Dermis microvascular lymphatic vessel endothelial cell (primary cell): ENCODE measurements at places on chromosomes 7 and 10. TPM values are rescaled to one million over a fixed set of nuclear protein-coding genes. Genes with fewer than 3 reads are reported as not detected.
A peak's percentile ranks its signal among the peaks of the same experiment; 100 is the strongest.

PLEKHS1 gene
- total RNA-seq: not detected in 2 replicates

DNA sequence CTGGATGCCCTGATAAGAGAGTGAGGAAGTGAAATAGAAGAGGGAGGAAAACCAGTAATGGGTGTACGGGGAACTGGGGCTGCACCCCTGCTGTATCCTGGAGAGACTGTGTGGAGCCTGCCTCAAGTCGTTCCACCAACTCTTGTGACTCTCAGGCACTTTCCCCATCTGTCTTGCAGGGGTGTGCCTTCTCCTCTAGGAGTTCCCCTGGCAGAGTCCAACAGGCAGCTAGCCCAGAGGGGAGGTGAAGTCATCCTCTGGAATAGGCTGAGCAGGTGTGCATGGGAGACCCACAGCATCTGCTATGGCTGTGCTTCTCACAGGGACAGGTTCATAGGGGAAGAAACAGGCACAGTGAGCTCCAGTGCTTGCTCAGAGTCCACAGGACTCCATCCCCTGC, 46.8 kb downstream of the WIPF3 start:
- DNase-seq: no peak

DNA sequence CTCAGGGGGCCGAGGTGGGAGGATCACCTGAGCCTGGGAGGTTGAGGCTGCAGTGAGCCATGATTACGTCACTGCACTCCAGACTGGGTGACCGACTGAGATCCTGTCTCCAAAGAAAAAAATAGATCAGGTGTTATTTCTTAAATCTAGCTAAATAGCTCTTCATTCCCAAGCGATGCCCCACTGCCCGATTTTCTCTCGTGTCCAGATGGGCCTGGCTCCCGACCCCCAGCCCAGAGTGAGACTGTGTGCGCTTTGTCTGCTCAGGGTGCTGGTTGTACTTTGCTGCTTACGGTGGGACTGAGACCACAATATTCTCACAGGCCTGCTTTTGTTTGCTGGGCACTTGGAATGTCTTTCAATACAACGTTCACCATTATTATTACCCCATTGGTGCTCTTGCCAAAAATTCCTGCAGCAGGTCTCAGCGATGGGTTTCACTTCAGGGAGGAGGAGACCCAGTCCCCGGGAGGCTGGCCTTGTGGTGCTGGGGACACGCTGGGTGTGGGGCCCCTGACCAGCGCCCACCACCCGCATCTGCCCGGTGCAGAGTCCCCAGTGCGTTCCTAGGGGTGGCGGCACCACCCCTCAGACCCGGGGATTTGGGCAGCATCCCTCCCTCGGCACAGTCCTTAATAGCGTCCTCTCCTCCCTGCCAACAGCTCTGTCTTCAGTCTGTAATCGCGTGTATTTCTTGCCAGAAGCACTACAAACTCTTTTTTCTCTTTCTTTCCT, 20.4 kb upstream of the DPYSL4 start:
- no peak for DNase-seq

- no peak for DNase-seq
Observed at GRCh38 chr10:89053555-89053954, 63.0 kb downstream of the FAS start.

DNA sequence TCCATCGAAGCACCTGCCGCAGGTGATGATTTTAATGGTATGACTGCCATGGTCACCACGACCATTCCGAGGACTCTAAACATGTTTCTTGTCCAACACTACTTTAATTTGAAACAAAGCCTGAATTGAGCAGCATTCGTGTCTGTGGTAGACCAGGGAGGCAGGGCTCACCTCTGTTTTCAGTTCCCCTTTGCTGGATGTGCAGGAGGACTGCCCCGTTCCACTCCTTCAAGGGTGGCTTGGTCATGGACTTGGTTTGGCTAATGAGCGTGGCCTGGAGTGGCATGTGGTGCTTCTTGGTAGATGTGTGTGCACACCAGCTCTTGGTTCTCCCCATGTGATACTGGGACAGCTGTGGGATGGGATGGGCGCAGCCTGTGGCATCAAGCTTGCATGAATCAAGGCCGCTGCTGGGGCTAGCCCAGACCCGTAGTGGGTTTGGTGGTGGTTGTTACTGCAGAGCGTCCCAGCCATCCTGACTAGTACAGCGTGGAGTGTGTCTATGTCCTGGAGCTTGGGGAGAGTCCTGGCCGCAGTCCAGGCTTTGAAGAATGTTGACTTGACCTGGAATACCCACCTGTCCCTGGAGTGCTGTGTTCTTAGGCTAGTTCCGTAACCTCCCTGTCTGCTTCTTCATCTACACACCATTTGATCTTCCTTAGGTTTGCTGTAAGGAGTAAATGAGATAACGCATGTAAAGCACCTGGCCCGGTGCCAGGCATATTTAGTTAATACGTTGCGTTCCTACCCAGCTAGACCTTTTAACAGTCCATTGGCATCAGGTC, 34.8 kb downstream of the MGMT start:
- peak; percentile 2 for DNase-seq

DNA sequence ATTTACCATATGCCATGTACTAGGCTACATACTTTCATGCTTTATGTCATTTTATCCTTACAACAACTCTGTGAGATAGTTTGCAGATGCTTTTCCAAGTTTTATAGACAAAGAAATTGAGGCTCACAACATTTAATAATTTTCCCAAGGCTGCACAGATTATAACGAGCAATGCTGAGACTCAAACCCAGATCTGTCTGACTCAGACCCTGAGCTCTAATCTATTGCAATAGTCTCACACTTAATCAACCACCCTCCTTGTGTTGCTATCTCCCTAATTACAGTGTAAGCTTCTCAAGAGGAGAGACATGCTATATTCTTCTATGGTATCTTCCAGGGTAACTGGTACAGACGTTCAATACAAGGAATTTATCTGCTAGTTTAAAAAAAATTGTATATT, 247.6 kb downstream of the WDR11 start:
- no peak for DNase-seq

PIK3CG gene
- 3.6 and 4.4 TPM in 2 replicates for total RNA-seq

GRCh38 chr7:135617781-135618180, 44.5 kb upstream of the STMP1 start:
- no peak for DNase-seq

PKD1L1 gene
- 0.77 and 1.6 TPM in 2 replicates for total RNA-seq

DNA sequence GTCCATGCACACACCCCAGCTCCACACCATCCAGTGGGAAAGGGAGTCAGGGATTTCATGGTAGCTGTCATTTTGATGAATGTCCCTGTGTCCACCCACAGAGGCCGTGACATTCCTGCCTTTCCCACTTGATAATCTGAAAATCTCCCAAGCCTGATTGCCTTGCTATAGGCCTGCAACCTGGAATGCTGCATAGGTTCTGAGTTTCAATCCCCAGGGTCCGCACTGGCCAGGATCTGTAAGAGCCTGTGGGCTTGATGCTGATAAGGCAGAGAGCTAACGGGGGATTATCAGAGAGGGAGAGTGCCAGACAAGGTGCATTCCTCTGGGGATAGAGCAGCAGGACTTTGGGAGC, 57.5 kb downstream of the RBM20 start:
- no peak for DNase-seq

MASTL gene
- 7.7 and 11.3 TPM in 2 replicates for total RNA-seq

WIPF3 gene
- total RNA-seq: not detected in 2 replicates

TLL2 gene
- under 0.01 and 0.13 TPM in 2 replicates for total RNA-seq

STOX1 gene
- total RNA-seq: 0.13 and 0.38 TPM in 2 replicates

DNA sequence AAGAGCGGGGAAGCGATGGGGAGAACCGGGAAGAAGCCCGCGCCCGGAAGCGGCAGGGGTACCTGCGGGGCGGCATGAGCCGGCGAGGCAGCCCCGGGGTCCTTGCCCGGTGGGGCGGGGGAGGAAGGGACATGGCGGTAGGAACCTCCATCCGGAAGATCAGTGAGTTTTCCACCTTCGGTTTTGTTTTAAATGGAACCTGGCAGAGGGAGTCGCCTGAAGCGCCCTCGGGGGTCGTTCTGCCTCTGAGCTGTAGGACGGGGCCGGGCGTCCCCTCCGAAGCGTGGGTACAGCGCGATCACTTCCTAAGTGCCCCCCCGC, 471 bp downstream of the PFKP start:
- DNase-seq: no peak

GRCh38 chr10:52639652-52640051, 132.9 kb downstream of the MBL2 start:
- DNase-seq: no peak

DNA sequence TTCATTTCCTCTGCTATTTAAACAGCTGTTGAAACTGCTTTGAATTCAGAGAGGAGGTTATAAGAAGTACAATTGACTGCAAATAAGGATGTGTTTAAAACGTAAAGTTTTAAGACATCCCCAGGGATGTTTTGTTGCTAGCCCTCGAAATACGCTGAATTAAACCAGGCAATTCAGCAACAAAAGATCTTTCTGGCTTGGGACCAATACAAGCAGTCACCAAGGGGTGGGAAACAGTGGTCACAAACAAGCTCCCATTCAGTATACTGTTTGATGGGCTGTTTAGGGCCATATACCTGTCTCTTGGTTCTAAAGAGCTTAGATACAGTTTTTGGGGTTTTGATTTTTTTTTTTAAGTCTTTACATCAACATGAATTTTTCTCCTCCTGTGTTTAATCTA, 446.3 kb upstream of the POT1 start:
- peak; percentile 10 for DNase-seq

DNA sequence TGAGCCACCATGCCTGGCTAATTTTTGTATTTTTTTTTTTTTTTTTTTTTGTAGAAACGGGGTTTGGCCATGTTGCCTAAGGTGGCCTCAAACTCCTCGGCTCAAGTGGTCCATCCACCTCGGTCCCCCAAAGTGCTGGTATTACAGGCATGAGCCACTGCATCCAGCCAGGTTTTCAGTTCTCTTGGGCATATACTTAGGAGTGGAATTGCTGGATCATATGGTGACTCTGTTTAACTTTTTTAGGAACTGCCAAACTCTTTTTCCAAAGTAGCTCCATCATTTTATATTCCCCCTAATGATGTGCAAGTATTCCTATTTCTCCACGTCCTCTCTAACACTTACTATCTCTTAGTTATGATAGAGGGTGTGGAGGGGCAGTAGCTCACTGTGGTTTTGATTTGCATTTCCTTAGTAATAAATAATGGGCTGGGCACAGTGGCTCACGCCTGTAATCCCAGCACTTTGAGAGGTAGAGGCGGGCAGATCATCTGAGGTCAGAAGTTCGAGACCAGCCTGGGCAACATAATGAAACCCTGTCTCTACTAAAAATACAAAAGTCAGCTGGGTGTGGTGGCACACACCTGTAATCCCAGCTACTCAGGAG, 41.6 kb downstream of the SUFU start:
- DNase-seq: no peak
